ENCODE measurements at places on chromosomes 4 and X.

DNA sequence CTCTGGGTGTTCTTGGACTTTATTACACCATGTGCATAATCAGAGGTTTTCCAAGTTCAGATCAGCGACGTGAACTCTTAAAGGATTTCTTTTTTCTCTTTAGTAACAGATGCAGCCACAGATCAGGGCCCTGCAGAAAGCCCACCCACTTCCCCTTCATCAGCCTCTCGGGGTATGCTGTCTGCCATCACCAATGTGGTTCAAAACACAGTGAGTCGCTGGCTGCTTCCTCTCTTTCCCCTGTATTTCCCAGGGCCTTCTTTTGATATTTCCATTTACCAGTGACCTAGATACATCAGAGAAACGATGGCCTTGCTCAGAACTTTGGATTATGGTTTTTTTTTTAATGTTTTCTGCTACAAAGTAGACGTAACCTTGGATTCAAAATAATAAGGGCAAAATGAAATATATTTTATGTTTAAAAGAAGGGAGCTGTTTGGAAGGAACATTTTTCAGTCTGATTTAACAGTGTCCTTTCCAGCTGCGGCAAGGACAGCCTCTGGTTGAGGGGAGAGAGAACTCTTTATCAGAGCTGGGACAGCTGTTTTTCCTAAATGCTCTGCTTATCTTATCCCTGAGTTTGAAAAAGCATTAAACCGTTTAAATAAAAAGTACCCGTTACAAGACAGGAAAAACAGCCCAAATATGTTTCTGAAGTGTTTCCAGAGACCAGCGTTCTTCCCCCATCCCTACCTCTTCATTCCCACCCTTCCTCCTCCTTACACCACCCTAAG, 38.2 kb downstream of the FAM114A1 start:
- no peak for DNase-seq

- DNase-seq: no peak
Observed at GRCh38 chr4:154119317-154119716, 330.4 kb upstream of the SFRP2 start.

- no peak for DNase-seq
Observed at GRCh38 chr4:52172166-52172565, 121.1 kb downstream of the SPATA18 start.

GRCh38 chr4:38144031-38144430, 183.8 kb downstream of the PTTG2 start:
- DNase-seq: no peak

GRCh38 chr4:157076578-157076947, 613 bp downstream of the GLRB start:
- no peak for DNase-seq

GRCh38 chr4:40183615-40184411, 13.0 kb upstream of the RHOH start:
- DNase-seq: no peak

DNA sequence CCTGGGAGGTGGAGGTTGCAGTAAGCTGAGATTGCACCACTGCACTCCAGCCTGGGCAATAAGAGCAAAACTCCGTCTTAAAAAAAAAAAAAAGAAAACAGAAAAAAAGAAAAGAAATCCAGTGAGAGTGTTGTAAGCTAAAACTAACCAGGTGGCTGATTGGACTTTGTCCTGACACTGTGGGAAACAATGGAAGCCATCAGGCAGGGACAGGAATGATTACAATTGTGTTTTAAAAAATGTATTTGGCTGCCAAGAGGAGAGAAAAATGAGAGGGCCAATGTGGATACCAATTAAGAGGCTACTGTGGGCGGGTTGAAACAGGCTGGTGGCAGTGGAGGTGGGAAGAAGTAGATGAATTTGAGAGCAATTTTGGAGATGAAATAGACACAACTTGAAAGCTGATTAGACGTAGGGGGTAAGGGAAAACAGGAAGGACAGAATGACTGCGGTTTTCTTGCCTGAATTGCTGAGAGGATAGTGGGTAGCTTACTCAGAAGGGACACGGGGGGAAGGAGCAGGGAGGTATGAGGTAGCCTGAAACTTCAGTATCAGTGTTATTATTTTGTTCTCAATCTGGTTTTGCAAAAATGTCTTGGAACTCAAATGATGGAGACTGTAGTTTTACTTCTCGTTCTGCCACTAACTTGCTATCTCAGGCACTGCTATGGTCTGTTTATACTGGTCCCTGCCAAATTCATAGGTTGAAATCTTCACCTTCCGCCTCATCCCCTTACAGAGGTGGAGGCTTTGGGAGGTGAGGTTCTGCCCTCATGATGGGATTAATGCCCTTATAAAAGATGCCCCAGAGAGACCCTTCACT, 45.6 kb upstream of the CHRNA9 start:
- no peak for DNase-seq

DNA sequence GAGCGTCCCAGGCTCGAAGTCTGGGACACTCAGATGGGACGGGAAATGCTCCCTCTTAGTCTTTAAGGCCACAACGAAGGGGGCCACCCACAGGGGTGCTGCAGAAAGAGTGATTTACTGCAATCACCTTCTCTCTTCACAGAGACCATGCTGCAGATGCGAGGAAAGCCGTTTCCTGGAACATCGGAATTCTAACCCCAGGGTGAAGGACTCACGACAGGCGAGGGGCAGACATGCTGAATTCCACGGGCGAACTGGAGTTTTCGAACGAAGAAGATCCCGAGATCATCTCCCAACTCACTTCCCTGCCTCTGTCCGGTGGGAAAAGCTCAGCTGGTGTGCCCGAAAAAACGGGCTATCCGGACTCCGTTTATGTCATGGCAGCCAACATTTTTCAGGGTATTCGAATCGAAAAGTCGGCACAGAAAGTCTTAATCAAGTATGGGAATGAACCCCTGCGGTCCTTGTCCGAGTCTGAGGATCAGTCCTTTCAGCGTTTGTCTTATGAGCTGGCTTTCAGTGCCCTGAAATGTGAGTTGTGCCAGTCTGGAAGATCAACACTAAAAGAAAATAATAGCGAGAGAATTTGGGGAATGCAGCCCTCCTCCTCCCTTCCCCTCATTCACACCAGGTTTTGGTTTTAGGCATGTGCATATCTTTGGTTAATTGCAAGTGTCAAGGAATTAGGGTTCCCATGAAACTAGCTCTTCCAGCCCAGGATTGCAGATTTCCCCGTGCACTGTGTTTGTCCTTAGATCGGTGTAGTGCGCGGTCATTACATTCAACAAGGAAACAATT, 905 bp downstream of the NSUN7 start:
- DNase-seq: no peak

DNA sequence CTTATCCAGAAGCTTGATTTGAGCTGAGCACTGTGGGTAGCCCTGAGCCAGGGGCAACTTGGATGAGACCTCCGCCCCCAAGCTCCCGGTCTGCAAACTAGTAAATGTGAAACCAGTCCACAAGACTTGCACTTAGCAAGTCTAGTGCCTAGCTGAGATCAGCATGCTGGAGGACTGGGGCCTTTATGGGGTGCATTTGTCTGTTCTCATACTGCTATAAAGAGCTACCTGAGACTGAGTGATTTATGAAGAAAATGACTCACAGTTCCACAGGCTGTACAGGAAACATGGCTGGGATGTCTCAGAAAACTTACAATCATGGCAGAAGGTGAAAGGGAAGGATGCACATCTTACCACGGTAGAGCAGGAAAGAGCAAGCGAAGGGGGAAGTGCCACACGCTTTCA, 42.1 kb upstream of the HOPX start:
- no peak for DNase-seq

Data from lower lobe of right lung (tissue), 2 donors.